ENCODE measurements at places on chromosomes 1 and 21.
A peak's percentile ranks its signal among the peaks of the same experiment; 100 is the strongest.

- peak; percentile 89 for DNase-seq
Measured at GRCh38 chr1:11681071-11681771, at the start of gene MAD2L2. TSS of gene MAD2L2 (minus strand) at chr1:11681148. CDS start at chr1:11680601, 547 bp downstream.

- no peak for DNase-seq
Measured at GRCh38 chr1:115732316-115732715, 36.2 kb downstream of the CASQ2 start.

DNA sequence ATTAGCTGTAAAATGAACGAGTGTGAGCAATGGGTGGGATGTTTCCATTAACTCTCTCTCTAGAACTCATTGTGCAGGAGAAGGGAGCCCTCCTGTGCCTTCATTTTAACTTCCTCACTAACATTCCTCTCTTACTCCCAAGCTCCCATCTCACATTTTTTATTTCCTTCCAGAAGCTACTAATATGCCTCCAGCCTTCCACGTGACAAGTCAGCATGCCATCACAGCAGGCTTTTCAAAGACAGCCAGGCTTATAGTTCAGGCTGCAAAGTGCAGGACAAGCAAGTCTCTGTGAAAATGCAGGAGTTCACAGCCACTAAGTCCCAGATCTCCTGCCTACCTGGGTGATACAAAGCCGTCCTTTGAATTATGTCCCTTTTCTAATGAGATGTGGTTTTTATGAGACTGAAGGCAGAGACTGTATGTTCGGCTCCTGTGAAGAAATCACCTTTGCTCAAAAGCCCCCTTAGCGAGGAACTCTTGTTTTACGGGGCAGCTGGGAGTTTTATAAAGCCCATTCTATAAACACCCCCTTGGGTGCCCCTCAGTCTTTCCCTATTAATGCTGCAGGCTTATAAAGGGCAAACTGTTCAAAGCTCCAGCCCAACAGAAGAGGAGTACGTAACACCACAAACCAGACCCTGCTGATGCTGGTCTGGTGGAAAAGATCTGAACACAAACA, 14.8 kb upstream of the ANGPTL7 start:
- no peak for DNase-seq

DNA sequence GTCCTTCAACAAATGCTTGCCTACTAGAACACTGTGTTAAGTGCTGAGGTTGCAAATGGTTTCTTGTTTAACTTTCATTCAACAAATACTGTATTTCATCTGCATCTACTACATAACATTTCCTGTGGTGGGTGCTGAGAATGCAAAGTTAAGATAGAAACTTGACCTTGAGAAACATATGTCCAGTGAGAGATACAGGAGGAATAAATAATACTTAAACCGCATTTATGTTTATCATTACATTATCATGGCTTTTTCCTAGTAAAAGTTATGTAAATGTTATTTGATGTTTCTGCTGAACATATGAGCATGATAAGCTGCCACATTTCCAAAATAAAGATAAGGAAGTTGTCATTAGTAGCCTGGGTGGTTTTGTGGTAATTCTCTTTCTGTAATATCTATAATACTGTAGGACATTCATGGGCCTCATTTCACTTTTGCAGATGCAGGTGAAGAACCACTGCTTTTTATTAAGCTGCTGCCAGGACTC, 590.4 kb downstream of the PLPP3 start:
- no peak for DNase-seq

- DNase-seq: no peak
Measured at GRCh38 chr1:209830722-209831121, 3.0 kb downstream of the UTP25 start.

GRCh38 chr1:12052997-12053686, 10.0 kb upstream of the TNFRSF8 start:
- peak; percentile 64 for DNase-seq

DNA sequence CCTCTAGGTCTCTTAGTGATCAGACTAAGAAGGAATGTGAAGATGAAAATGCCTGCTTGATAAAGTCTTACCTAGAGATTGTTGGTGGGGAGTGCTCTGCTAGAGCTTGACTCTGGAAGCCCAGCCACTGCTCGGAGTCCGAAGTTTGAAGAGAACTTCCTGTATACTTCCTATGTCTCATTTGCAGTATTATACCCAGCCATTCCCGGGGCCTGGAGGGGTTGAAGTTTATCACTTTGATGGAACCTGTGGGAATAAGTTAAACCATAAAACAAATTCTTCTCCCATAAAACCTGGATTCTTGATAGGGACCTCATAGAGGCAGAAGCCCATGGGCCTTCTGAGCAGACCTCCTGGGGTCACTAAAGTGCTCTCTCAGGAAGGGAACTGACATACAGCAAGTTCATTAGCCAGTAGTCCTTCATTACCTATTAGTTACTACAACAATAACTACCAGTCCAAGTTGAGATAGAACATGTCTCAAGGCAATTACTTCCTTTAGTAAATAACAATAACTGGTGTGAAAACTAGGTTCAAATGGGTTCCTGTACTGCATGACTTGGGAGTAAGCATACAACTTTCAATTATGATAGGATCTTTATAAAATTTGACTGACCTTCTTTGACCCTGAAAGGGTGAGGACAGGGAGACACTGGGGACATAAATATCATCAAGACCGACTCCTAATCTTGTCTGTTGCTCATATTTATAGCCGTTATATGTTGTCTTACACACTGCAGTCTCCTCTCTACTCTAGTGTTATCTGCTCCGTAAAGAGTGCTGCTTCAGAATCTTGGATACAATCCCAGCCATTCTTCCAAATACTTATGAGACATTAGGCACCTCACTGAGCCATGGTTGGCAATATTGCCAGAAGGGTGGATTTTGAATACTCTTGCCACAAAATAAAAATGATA, at the start of gene OR6N1:
OR6N1 (minus strand) TSS at position 246 of the 917 bp plus-strand sequence. CDS start 5,513 bp downstream, outside the sequence.
- no peak for DNase-seq

GRCh38 chr1:14826172-14826636, 227.7 kb downstream of the KAZN start:
- DNase-seq: no peak

GRCh38 chr1:115877511-115877910, 36.6 kb upstream of the NHLH2 start:
- DNase-seq: no peak

DNA sequence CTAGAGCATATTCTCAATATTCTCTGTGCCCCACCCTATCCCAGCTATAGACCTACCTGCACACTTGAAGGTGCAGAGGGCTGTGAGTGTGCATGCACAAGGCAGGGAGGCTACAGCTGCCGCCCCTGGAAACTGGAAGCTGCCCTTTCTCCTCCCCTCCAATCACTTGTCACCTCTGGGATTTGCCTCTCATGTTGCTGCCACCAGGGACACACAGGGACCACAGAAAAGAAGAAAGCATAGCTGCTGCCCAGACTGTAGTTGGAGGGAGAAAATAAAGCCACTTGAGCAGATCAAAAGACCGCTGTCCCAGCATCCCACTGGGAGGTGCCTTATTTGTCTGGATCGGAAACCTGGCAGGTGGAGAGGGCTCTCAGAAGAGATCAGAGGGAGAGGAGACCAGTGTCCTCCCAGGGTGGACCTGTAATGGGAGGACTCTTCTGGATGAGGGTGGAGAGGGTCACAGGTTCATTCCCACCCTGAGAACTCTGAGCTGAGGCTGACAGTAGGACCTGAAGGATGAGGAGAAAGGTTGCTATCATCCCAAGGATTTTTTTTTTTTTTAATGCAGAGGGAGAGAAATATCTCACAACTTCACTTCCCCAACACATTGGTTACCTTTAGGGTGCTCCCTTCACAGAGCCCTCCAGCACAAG, 7.6 kb upstream of the INPP5B start:
- no peak for DNase-seq

GRCh38 chr1:6591222-6591621, 11.4 kb downstream of the ZBTB48 start:
- peak; percentile 30 for DNase-seq

DNA sequence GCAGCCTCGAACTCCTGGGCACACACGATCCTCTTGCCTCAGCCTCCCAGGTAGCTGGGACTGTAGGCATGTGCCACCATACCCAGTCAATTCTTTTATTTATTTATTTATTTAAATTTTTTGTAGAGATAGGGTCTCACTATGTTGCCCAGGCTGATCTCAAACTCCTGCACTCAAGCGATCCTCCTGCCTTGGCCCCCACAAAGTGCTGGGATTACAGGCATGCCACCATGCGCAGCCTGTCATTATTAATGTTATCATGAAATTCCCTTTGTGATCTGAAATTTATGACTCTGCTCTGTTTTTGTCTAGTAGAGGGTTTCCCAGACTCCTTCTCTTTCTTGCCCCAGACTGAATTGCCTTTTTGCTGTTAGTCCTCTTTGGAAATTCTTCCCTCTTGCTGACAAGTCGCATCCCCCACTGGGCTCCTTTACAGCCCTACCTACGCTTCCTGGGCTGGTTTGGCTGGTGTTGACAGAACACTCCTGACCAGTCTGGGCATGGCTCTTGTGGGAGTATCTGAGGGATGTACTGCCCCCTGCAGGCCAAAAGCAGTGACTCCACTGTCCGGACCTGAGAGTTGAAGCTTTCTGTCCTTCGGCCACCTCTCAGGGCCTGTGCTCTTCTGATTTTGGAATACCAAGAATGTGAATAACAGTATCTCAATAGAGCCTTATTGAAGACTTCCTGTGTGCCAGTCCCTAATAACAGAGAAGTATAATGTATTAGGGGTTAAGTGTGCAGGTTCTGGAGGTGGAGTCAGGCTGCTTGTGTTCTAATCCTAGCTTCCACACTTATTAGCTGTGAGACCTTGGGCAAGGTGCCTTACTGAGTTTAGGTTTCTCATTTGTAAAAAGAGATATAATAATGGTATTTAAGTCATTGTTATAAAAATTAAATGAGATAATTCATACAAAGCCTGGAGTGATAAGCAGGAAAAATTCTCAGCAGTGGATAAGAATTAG, 28.2 kb downstream of the TCEANC2 start:
- DNase-seq: peak; percentile 26

- no peak for DNase-seq
Measured at GRCh38 chr1:85494074-85494903, 29.3 kb upstream of the DDAH1 start.

DNA sequence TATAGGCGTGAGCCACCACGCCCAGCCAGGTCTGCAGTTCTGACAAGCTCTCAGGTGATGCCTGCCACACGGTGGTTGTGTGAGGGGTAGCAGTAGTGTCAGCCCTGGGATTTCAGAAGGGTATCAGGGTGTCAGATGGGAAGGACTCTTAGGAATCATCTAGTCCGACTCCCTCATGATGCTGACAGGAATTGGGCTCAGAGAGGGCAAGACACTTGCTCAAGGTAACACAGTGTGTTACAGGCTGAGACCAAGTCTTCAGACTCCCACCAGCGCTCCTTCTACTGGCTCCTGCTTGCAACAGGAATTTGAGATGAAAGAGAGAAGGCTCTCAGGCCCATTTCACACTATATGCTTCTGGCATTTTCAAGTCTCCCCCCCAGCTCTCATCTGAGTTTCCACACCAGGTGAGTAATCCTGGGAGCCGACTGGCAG, 6.9 kb downstream of the HTR1D start:
- no peak for DNase-seq

DNA sequence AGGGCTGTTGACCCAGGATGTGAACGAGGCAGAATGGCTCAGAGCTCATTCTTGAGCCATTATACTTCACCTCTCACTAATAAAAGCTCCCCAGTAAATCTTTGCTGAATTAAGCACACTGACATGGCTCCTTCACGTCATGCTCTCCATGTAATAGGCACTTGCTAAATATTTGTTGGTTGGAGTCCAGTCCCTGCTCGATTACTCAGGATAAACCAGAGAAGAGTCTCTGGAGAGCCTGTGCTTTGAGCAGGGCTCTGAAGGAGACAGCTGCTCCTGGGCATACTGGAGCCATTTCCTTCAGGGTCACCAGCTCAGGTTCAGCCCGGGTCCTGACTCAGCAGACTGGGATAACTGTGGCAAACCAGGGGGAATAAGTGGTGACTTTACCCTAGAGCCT, 46.9 kb downstream of the HLX start:
- no peak for DNase-seq

DNA sequence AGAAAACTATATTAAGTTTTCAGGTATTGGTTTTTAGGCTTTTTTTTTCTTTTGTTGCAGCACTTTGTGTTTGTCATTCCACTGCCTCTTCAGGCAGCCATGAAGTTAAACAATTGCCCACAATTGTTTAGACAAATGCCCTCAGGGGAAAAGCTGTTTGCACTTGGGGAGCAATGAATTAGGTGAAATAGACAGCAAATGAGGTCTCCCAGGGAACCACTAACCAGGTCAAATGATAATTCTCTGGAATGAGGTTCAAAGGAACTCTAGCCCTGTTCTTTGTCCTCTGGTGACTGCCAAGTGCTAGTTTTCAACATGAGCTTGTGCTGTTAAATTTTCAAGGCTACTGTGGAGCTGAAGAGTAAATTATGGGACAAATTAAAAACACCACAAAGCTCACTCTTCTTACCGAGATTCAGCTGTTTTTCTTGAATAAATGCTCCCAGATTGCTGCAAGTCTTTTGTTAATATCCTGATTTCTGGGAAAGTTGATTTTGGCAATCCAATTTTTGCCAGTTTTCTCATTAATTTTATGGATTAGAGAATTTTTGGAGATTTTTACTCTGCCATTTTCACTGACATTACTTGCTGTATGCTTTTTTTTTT, 15.1 kb upstream of the MAB21L3 start:
- DNase-seq: no peak

GRCh38 chr1:111706921-111707320, 32.3 kb downstream of the INKA2 start:
- no peak for DNase-seq

DNA sequence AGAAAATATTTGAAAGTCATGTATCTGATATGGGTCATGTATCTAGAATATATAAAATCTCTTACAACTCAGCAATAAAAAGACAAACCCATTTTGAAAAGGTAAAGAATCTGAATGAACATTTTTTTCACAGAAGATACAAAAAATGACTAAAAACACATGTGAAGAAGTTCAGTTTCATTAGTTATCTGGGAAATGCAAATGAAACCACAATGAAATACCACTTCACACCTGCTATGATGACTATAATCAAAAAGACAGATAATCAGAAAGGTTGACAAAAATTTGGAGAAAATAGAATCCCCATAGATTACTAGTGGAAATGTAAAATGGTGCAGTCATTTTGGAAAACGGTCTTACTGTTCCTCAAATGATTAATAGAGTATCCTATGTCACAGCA, 631.0 kb downstream of the MRPL39 start:
- no peak for DNase-seq

DNA sequence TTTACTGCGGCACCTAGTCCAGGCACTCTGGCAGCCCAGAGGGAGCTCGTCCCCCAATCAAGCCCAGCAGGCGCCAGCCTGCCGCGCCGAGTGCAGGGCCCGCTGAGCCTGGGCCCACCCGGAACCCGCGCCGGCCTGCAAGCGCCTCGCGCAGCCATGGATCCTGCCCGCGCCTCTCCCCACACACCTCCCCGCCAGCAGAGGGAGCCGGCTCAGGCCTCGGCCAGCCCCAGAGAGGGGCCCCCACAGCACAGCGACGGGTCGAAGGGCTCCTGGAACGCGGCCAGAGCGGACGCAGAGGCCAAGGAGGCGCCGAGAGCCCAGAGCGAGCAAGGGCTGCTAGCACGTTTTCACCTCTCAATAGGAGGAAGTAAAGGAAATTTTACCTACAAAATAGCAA, 767.0 kb downstream of the MRPL39 start:
- no peak for DNase-seq

- no peak for DNase-seq
Measured at GRCh38 chr1:25342846-25343245, 4.7 kb downstream of the TMEM50A start.
